ENCODE measurements at places on chromosomes 16 and 17.

- no peak for DNase-seq
Observed at GRCh38 chr17:62626719-62627218, 701 bp upstream of the MRC2 start.

GRCh38 chr16:56982695-56983094 lies 6.7 kb upstream of the NLRC5 start:
- DNase-seq, result no peak

- no peak for DNase-seq
Observed at GRCh38 chr16:20910781-20911321, 10.3 kb downstream of the LYRM1 start.

- DNase-seq, result no peak
Observed at GRCh38 chr16:12675852-12676251, 127.8 kb downstream of the CPPED1 start.

- DNase-seq, result peak; percentile 89
Observed at GRCh38 chr17:5281814-5282641, at the start of gene RABEP1. Gene RABEP1, plus strand, starts transcription at chr17:5282284. Its CDS starts 203 bp downstream, at chr17:5282487.

- no peak for DNase-seq
Observed at GRCh38 chr16:8087597-8088289, 502.6 kb downstream of the TMEM114 start.

DNA sequence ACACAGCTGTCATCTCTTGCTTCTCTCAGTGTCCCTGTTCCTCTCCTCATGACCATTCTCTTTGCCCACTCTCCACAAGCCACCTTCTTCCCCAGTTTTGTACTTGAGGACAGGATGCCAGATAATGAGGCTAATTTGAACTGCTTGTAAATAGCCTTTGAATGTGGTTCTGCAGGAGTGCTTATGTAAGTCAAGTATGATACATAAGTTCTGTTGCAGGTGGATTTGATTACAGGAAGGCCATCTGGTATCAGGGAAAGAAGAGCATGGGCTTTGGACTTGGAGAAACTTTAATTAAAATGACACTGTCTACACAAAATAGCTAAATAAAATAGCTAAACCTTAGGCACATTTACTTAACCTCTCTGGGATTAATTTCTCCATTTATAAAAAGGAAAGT lies 120.2 kb upstream of the HLF start:
- DNase-seq, result no peak

DNA sequence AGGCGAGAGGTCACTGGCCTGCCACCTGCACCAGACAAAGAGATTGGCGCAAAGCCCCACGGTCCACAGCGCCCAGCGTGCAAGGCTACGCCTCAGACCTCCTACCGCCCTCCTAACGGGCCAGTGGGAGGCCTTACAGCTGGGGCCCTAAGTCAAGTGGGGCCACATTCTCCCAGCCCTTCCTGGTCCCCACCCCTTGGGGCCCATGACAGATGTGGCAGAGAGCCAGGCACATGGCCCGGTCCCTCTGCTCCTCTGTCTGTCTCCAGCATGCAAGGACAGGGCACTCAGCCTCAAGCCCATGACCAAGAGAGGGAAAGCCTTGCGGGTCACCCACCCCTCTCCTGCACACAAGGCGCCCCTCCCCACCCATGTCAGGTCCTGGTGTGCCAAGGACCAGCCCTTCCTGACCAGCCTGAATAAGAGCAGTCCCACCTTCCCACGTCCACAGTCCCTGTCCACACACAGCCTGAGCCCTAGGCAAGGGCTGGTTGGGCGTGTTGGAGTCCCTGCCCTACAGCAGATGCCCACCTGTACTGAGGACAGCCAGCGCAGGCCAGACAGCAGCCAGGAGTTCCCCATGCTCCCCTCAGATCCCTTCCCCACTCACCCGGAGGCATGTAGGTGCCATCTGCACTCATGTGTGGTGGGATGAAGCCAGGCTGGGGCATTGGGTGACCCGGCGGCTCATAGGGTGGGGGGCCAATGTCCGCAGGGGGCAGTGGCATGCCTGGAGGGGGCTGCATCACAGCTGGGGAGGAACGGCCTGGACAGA lies 25.3 kb downstream of the CDIP1 start:
- no peak for DNase-seq

- DNase-seq, result no peak
Observed at GRCh38 chr17:43701318-43701743, 39.6 kb upstream of the MEOX1 start.

- no peak for DNase-seq
Observed at GRCh38 chr17:51541215-51541614, 280.9 kb downstream of the UTP18 start.

- DNase-seq, result no peak
Observed at GRCh38 chr16:81564421-81564911, 119.9 kb downstream of the CMIP start.

GRCh38 chr17:66322764-66323163 lies 20.4 kb downstream of the PRKCA start:
- no peak for DNase-seq

DNA sequence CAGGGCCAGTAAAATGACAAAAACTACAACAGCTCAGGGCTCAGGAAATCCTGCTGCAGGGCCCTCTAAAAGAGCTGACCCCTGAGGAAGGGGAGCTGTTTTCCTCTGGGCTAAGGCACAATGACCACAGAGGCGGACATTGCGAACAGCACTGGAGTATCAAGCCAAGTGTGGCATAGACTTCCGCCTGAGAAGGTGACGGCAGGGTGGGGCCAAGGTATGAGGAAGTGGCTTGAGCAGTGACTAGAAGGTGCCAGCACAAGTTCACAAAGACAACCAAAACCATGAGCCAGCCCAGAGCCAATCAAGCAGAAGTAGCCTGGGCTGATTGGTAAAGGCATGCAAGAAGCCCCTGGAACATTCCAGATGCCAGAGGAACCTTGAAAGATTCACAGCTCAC lies 13.9 kb downstream of the ERN2 start:
- DNase-seq, result no peak

GRCh38 chr16:55453909-55454308 lies 25.1 kb upstream of the MMP2 start:
- no peak for DNase-seq

Measured in activated T-cell treated with anti-CD3 and anti-CD28 coated beads for 24 hours (primary cell).